ENCODE measurements at places on chromosomes 12 and 14. TPM values are rescaled to one million over a fixed set of nuclear protein-coding genes. Genes with fewer than 3 reads are reported as not detected.

- DNase-seq = no peak
These were observed 38.5 kb downstream of the CCDC60 start for GRCh38 chr12:119373001-119373400.

DNA sequence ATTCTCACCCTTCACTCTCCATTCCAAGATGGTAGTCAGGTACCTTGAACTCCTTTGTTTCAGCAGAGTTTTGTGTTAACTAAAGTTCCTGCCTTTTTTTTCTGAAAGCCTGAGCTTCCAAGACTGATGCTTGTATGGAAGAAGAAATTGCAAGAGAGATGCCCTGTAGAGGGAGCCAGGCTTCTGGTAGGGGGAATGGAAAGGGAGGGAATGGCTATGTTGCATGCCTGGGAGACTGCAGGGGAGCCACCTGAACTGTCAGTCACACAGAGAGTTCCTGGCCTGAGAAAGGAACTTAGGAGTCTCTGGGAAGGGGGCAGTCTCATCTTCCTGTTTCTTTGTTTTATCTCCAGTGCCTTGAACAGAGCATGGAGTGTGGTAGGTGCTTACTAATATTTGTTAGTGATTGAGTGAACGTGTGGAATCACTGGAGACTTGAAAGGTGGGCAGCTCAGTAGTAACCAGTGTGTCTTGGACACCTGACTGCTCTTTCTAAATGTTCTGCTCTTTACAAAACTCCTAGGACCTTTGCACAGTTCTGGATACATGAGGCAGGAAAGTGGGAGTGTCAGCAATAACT is 132.2 kb downstream of the ANO4 start:
- no peak for DNase-seq

SIX6 gene
- polyA plus RNA-seq = not detected

DNA sequence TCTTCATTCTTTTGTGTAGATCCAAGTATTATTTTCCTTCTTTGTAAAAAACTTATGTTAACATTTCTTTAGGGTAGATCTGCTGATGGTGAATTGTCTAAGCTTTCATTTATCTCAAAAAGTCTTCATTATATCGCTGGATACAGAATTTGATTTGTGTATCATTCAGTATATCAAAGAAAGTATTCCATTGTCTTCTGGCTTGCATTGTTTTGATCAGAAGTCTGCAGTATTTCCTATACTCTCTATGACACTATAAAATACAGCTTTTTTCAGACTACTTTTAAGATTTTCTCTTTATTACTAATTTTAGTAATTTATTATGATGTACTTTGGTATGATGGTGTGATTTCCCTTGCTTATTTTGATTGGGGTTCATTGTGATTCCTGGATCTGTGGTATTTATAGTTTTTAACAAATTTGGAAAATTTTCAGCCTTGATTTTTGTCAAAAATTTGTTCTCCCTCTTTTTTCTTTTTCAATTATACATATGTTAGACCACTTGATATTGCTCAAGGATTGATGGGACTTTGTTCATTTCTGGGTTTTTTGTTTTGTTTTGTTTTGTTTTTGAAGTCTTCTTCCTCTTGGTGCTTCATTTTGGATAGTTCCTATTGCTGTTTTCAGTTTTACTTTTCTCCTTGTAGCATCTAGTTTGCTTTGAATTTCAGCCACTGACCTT is 176.5 kb downstream of the ZFP36L1 start:
- no peak for DNase-seq

DNA sequence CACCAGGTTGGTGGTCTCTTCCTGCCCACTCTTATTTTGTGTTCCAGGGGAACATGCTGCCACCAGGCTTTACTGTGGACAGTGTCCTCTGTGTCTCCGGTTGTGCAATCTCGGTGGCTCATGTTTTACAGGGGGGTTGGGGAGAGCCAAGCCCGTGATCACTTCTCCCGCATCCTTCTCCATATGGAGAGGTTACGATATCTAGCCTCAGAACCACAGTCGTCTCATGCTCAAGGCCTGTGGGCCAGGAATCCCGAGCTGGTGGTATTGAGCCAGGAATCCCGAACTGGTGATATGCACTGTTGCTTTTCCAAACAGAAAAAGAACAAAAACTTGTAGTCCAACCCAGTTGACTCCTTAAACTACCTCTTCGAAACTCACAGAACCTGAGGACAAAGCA is 37.0 kb upstream of the INF2 start:
- DNase-seq = no peak

- DNase-seq = no peak
These were observed 171.7 kb downstream of the PHLDA1 start for GRCh38 chr12:75859868-75860267.

DNA sequence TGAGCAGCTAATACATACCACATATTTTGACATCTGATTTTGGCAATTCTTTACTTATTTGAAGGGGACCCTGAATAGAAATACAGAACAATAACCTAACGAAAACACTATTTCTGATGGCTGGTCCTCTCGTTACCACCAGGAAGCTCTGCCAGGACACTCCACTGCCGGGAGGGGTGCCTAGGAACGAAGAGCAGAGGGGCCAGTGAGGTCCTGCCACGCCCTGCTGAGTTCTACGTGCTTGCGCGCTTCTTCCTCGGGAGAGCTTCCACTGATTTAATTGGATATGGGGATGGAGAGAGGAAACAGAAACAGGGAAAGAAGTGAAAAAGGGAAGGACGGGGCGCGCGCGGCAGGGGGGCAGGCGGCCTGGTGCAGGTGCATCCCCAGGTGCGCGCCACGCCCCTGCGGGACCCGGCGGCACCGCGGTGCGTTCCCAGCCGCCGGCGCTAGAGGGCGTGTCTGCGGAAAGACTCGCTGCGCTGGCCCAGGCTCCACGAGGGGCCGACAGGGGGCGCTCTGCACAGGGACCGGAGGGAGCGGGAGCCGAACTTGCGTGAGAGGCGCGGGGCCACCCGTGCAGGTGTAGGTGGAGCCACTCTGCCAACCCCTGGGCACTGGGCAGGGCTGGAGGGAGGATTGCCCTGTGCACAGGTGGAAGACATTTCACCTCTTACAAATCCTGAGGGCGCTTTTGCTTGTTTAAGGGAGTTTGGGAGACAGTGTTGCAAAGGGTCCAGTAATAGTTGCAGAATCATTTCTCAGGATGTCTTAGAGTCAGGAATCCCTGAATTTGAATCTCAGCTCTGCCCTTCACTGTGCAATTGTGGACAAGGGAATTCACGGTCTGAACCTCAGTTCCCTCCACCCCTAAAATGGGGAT is 986.3 kb upstream of the TMEM132C start:
- peak; percentile 37 for DNase-seq

INHBC gene
- not detected for polyA plus RNA-seq

DNA sequence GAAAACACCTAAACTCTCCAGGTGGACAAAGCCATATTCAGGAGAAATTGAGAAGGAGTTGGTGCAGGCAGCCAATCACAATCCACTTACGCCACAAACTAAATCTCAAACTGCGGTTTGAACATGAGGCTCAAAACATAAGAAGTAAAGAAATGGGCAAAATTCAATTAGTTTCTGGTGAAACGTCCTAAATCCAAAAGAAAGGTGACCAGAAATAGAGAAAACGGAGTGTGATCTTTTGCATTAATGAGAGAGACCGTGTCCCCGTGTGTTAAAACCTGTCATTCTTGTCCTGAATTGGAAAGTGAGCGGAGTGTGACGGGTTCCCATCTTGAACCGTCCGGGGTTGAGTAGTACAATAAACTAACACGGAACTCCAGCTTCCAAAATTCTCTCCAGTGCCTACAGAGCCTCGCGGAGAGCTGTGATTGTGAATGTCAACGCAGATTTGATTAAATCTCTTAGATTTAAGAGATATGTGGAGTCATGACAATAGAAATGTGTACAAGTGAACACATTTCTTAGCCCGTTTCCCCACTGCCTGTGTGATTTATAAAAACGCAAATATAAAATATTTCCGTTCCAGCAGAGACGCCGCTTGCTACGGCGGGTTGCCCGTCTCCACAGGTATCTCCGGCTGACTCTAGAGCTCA is 595 bp upstream of the METAP2 start:
- DNase-seq = peak; percentile 30

GRCh38 chr14:75204116-75204515 is 27.7 kb upstream of the TMED10 start:
- no peak for DNase-seq

DNA sequence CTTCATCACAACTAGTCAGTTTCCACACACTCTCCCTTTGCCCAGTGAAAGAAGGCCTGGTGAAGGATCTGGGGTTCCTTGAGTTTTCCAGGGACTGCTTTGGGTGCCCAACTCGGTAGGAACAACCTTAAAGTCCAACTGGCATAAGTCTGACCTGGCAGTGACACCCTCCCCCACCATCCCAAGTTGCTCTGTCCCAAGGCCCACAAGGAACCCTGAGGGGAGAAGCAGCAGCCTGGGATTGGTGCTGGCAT is 1.6 kb downstream of the KMT2D start:
- no peak for DNase-seq

GRCh38 chr14:62280366-62280765 is 518.1 kb downstream of the SNAPC1 start:
- no peak for DNase-seq

GRCh38 chr14:99380402-99380801 is 100.3 kb downstream of the SETD3 start:
- no peak for DNase-seq

- DNase-seq = no peak
These were observed 24.8 kb downstream of the NUAK1 start for GRCh38 chr12:106113824-106114446.

FOXG1 gene
- not detected for polyA plus RNA-seq

DNA sequence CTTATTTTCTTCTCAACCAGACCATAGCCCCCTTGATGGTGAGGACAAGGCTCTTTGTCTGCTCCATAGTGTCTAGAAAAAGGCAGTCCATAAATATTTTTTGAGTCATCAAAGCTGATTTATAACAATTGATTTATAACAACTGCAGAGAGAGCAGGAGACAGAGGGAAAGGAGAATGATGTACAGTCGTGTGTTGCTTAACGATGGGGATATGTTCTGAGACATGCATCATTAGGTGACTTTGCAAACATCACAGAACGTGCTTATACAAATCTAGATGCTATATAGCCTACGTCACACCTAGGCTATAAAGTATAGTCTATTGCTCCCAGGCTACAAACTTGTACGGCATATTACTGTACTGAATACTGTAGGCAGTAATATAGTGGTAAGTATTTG is 143.3 kb downstream of the NTF3 start:
- DNase-seq = no peak

GRCh38 chr12:12641650-12642049 is 30.0 kb downstream of the CREBL2 start:
- no peak for DNase-seq

DNA sequence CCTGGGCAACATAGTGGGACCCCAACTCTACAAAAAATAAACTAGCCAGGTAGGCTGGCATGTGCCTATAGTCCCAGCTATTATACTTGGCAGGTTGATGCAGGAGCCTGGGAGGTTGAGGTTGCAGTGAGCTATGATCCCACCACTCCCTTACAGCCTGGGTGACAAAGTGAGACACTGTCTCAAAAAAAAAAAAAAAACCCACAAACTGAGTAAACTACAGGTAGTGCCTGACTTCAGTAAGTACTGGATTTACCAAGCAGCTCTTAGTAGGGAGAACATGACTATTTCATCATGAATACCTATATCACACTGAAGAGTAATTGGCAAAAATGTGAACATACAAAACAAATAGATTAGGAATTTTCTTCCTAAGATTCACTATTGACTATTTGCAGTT is 32.4 kb upstream of the AP4S1 start:
- no peak for DNase-seq

- no peak for DNase-seq
These were observed 69.6 kb upstream of the KRAS start for GRCh38 chr12:25320123-25321006.

- no peak for DNase-seq
These were observed 158.2 kb upstream of the C14orf180 start for GRCh38 chr14:104421401-104421821.

DNA sequence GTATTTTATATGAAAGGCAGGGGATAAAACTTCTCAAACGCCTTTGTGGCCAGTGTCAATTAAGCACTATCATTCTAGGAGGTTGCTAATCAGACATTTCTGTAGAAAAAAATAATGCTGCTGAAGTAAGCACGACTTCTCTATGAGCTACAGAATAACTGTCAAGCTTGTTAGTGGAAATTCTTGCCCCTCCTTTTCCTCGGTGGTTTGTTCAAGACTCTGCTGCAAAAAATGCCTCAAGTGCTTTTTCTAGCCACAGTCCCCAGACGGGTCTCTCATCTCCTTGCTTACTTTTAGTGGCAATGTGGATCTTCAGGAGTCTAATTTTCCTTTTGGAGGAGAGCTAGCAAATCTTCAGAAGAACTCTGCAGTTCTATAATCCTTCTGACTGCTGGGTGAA is 452.0 kb downstream of the FUT8 start:
- DNase-seq = peak; percentile 23

DNA sequence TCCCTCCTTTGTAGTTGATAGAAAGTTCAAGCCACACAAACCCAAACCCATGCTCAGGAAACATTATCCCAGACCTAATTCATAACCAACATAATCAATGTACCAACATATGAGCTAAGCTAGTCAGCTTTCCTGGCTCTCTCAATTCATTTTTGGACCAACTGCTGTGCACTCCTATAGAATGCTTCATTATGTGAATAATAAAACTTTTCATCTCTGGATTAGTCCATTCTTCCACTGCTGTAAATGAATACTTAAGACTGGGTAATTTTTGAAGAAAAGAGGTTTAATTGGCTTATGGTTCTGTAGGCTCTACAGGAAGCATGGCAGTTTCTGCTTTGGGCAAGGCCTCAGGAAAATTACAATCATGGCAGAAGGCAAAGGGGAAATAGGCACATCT is 651.9 kb downstream of the RERGL start:
- DNase-seq = no peak

DNA sequence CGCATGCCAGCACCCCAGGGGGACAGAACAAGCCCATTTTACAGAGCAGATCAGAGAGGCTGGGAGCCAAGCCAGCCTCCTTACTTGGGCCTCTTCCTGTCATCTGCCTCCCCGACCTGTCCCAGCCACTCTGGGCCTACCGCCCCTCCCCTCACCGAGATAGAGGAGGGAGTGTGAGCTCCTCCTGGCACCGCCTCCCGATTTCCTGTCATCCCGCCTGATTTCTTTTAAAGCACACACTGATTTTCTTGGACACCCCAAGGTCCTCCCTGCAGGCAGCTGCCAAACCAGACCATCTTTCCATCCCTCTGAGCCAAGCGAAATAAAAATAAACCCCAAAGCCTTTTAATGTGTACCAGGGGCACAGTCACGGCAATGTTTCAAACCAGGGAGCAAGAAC is 108.4 kb downstream of the RFLNA start:
- DNase-seq = no peak

- no peak for DNase-seq
These were observed 34.8 kb upstream of the TESC start for GRCh38 chr12:117134059-117134458.

DNA sequence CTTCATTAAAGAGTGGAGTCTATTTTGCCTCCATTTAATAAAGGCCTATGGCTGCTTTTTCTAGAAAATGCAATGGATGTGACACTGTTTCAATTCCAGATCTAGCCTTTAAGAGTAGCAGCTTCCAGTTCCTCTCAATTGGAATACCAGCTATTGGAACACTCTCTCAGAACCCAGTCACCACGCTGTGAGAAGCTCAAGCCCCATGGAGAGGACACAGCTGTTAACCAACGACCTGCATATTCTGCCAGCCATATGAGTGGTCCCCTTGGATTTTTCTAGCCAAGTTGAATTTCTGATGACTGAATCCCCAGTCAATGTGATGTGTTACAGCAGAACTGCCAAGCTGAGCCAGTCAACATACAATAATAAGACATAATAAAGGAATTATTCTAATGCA is 131.8 kb downstream of the TMTC3 start:
- no peak for DNase-seq

Measured in naive thymus-derived CD8-positive, alpha-beta T cell (primary cell).